ENCODE measurements at places on chromosomes 6 and 20.

DNA sequence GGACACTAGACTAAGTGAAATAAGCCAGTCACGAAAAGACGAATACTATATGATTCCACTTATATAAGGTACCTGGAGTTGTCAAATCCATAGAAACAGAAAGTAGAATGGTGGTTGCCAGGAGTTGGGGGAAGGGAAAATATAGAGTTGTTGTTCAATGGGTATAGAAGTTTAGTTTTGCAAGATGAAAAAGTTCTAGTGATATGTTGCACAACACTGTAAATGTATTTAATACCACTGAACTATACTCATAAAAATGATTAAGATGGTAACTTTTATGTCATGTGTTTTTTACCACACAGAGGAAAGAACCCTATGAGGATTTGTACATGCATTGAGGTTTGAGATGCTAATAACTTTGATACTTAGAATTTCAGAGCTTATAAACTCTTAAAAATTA lies 46.0 kb upstream of the TRAM2 start:
- DNase-seq = no peak

GRCh38 chr6:10297832-10298231 lies 117.0 kb downstream of the TFAP2A start:
- no peak for DNase-seq

DNA sequence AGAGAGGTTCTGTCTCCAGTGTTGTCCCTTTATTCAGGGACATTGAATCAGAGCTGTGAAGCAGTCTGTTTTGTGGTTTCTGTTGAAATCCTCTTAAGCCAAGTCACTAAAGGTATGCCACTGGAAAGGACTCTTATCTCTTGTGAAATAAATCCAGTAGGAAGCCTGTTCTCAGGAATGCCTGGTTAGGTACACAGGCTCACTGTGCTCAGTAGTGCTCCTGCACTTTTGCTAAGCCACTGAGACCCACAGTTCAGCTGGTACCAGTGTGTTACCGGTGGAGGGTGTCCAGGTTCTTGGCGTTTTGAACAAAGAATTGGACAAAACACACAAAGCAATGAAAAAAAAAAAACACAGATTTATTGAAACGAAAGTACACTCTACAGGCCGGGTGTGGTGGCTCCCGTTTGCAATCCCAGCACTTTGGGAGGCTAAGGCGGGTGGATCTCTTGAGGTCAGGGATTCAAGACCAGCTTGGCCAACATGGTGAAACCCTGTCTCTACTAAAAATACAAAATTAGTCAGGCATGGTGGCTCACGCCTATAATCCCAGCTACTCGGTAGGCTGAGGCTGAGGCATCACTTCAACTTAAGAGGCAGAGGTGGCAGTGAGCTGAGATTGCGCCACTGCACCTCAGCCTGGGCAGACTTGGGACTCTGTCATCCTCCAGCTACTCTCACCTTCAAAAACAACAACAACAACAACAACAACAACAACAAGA lies 186.1 kb downstream of the JARID2 start:
- DNase-seq = no peak

GRCh38 chr6:108576709-108577108 lies 16.0 kb downstream of the FOXO3 start:
- no peak for DNase-seq

- DNase-seq = no peak
Observed at GRCh38 chr6:44475417-44475778, 87.9 kb downstream of the CDC5L start.

- DNase-seq = no peak
Observed at GRCh38 chr20:44218446-44218845, 7.9 kb upstream of the OSER1 start.

DNA sequence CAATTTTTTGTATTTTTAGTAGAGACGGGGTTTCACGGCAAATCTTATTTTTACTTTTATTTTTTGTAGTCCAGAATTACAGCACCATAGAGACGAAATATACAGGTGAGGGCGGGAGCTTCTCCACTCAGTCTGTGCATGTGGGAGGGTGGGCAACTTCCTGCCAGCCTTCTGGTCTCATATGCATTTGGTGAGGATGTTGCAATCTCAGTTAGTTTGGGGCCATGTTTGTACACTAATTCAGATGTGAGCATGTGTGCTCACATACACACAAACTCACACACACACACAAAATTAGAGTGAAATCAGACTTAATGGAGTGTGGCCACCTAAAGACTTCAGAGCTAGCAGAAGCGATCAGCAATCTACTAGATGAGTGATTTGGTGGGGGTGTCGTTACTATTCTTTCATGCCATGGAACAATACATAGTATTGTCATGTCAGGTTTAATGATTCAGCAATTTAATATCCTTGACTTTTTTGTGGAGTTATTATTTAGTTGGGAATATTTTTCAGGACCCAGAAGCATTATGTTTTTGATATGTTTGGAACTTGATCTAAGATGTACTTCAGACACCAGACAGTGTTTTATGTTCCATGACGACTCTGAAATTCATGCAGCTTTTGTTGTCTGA lies 78.0 kb upstream of the BMP2 start:
- DNase-seq = no peak

GRCh38 chr6:132380358-132381029 lies 20.8 kb downstream of the MOXD1 start:
- DNase-seq = no peak

DNA sequence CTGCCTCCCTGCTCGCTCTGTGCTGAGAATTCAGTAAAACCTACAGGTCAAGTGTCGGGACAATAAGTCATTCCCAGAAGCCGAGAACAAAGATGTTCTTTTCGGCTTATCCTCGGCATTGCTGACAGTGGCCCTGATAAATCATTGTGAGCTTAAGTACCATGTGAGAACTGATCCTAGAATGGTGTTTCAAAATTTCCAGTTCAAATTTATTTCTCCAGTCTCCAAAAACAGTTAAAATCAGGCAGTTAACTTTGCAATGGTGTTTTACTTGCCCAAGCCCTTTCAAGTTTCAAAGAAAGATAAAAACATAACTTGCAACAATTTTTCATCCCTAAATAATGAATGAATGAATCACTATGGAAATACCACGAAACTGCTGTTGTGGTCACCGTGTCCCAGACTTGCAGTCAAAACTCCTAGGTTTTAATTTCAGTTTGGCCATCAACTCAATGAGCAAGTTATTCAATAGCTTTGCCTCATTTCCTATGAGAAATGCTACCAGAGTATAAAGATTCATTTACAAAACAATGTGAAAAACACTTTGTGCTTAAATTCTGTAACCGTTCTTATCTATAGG lies 4.3 kb downstream of the ATP5F1E start:
- DNase-seq = no peak

DNA sequence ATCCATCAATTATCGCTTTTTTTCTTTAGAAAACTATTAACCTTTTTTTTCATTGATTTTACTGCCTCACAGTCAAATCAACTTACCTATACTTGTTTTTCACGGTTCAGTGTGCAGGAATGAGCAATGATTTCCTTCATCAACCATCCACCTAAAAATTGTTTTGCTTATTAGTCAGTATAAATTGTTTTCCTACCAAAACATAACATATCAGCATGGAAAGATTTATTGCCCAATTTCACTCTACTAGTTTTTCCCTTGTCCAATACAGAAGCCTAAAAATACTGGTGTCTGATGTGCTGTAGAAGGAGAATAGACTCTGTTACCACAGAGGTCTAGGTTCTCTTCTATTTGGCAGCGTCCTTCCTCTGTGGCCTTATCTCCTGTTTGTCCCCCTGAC lies 558.2 kb upstream of the CITED2 start:
- DNase-seq = no peak

- no peak for DNase-seq
Observed at GRCh38 chr20:50932691-50933280, 1.5 kb upstream of the ADNP start.

DNA sequence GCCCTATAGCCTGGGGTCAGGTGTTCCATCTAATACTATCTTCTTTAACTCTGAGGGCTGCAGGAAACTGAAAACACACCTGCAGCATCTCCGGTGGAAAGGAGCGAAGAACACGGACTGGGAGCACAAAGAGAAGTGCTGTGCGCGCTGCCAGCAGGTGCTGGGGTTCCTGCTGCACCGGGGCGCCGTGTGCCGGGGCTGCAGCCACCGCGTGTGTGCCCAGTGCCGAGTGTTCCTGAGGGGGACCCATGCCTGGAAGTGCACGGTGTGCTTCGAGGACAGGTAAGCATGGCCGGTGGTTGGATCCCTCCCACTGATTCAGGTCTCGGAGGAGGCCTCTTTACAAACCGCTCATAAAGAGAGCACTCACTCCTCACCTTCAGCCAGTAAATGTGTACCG lies 15.5 kb downstream of the SYTL3 start:
- no peak for DNase-seq

- DNase-seq = no peak
Observed at GRCh38 chr6:134532694-134533624, 215.0 kb upstream of the SGK1 start.

DNA sequence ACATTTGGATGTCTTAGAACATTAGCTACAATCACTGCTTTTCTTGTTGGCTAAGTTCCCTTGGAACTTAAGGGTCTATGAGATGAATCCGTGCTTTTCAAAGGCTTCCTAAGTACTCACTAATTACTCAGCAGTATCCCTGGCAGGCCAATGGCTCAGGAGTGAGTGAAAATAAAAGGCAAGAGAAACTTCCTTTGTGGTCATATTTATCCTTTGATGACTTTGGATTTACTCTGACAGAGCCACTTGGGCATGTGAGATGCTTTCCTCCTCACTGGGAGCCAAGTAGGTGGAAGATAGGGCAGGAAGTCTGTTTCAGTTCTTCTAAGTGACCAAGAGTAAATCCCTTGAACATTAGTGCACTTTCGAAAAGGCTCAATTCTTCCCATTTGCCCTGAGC lies 224.3 kb upstream of the FOXA2 start:
- no peak for DNase-seq

GRCh38 chr20:41275301-41275731 lies 42.2 kb downstream of the ZHX3 start:
- DNase-seq = no peak

DNA sequence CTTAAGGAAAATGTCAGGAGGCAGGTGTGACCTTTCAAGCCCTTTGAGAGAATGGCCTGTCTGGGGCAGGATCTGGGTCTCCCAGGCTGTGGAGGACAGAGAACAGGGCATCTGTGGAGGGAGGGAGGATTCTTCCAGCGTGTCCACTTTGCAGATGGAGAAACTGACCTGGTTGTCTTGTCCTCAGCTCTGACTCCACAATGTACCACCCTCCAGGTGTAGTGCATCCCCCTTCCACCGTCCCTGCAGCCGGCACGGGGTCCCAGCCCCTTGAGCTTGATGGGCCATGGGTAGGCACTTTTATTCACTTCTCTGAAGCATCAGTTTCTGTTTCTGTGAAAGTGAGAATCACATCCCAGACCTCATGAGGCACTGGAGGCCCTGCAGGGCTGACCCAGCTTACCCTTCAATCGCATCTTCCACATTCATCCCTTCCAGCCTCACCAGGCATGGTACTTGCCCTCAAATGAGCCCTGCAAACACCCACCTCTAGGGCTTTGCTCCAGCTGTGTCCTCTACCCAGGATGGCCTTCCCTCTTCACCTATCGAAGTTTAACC lies 4.6 kb upstream of the TGM2 start:
- DNase-seq = no peak

GRCh38 chr6:45835721-45836437 lies 179.8 kb downstream of the CLIC5 start:
- no peak for DNase-seq

GRCh38 chr6:135403584-135403983 lies 94.0 kb downstream of the AHI1 start:
- no peak for DNase-seq

GRCh38 chr6:12572896-12573827 lies 143.4 kb upstream of the PHACTR1 start:
- DNase-seq = no peak

DNA sequence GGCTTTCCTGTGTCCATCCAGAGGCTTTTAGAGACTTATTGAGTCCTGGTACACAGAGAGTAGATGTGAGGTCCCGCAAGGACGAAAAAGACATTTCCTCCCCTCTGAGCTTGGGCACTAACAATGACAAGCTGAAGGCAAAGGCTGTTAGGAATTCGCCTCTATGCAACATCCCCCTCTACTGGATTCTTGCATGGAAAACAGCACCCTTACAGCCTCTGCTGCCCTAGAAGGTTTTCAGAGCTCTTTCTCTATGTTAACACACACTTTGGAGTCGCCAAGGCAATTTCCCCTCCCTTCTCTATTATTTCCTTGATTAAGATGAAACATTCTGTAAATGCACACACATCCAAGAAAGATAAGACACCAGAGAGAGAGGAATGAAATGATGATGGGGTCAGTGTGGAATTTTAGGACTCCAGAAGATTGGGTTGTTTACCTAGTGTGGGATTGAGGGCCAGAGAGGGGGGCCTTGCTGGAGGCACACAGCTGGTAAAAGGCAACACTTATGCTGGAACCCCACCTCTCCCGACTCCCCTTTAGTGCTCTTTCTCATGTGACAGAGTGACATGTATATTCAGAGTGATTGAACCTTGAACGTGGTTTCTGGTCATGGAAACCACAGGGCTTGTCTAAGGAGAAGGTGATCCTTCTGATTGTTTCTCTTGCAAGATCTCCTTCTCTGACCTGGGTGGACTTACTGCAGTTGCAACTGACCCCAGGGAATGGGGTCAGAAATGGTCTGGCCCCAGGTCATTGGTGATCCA lies 300.7 kb downstream of the CLIC5 start:
- no peak for DNase-seq

DNA sequence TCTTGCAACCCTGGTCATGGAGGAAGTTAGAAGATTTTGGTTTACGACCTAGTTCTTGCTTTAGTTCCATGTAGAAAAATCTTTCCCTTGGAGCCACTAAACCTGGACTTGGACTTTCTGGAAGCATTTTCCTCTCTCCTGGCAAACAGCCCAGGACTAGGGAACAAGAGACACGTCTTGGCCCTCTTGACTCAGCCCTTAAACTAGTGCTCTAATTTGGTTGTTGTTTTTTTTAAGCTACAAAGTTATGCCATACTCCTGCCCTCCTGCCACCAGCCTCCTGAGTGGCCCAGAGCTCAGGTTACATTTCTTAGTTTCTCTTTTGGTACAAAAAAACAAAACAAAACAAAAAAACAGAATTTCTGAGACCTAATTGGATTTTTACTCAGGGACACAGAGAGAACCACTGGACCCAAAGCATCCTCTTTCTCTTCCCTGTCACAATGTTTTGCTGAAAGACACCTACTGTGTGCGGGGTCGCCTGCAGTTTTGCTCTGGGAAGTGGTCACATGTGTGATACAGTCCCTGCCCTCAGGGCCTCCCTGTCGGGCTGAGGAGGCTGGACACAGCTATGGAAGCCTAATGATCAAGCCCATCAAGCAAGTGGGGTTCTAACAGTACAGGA lies 32.3 kb upstream of the SCUBE3 start:
- no peak for DNase-seq

DNA sequence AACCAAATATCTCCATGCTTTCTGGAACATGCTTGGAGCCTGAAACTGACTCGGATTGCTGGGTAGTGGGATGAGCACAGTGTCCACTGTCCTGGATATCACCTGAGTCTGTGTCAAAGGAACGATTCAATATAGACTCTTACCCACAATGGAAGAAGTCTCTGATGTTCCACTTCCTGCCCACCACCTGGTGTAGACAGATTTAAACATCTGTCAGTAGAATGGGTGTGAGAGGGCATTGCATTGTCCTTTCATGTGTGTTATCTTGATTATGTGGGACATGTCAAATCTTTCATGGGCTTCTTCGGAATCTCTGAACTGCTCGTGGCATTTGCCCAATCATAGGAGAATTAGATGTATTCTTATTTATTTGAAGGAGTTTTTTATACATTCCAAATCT lies 20.8 kb downstream of the ULBP3 start:
- no peak for DNase-seq

All from stimulated activated CD8-positive, alpha-beta memory T cell treated with anti-CD3 and anti-CD28 coated beads, Interleukin-15, amount 100 ng/mL, for 4 hours (primary cell).